ENCODE measurements at places on chromosomes 7 and 10.

DNA sequence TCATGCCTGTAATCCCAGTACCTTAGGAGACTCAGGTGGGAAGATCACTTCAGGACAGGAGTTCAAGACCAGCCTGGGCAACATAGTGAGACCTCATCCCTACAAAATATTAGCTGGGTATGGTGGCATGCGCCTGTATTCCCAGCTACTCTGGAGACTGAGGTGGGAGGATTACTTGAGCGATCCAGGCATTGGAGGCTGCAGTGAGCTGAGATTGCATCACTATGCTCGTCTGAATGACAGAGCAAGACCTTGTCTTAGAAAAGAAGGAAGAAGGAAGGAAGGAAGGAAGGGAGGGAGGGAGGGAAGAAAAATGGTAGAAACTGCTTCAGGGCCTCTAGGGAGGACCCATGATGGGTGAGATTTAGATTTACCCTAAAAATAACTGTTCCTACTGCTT is 112.3 kb downstream of the SPDYE5 start:
- DNase-seq: no peak

GRCh38 chr10:70745555-70745954 is 39.6 kb downstream of the TBATA start:
- DNase-seq: no peak

DNA sequence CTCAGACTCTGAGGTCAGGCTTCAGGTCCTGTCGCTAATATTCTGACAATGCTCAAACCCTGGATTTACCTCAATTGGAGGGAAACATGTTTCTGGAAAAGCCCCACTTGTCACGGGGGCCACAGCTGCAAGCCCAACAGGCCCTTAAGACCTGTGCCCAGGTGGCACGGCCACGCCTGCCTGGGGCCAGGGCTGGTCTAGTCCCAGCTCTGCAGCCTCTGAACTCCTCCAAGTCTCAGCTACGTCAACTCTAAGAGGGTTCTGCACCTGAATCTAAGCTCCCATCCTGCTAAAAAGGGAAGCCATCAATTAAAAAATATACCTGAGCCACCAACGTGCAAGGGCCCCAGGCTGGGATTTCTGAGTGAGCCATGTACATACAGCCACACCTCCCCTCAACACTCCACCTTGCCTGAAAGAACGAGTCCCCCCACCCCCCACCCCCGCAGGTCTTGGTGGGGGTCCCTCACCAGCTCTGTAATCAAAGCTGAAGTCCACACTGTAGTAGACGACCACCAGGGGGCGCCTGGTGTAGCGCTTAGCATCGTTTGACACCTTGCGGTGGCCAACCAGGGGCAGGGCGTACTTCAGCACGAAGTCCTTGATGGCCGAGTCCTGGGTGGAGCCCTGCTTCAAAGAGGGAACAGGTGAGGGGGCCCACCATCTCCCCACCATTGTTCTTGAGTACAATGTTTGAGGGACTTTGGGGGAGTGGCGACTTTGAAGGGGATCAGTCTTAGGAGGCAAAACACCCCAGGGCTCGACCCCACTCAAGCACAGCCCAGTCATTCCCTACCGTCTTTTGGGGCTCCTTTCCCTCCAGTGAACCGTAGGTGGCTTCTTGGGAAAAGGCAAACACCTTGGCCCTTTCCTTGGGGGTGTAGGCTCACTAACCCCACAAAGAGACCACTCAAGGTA is 22.6 kb downstream of the PDIA4 start:
- peak; percentile 26 for DNase-seq

DNA sequence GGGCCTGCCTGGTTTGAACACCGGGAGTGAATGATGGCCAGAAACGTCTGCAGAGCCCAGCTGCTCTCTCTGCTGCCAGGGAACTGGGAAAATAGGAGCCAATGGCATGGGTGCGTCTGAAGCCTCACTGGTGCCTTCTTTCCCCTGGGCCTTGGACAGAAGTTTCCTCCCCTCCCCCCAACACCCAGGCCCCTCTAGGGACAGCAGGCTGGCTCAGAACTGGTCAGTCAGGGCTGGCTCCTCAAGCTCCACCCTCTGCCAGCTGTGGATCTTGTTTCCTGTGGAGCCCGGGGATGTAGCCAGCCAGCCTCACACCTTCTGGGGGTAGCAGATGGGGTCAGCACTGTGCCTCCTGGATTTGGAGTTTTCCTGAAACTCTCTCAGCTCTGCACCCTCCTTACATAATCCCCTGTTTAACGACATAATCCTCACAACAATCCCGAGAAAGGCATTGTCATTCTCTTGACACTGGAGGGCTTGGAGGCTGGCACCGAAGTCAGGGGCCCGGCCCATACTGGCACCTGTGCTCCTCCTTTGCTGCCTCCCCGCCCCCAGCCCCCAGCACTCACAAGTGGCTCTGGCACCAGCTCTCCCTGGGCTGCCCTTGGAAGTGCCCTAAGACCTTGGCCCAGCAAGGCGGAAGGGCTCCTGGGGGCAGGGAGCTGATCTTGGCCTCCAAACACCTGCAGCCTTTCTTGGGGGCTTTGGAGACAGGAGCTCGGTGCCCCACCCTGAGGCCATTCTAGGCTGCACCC is 5.7 kb downstream of the LDB3 start:
- DNase-seq: no peak

GRCh38 chr7:2245883-2246675 is 4.1 kb downstream of the NUDT1 start:
- DNase-seq: no peak

GRCh38 chr10:68208424-68209042 is 23.4 kb downstream of the ATOH7 start:
- no peak for DNase-seq

- DNase-seq: no peak
Measured at GRCh38 chr10:32360241-32360640, 13.3 kb upstream of the EPC1 start.

DNA sequence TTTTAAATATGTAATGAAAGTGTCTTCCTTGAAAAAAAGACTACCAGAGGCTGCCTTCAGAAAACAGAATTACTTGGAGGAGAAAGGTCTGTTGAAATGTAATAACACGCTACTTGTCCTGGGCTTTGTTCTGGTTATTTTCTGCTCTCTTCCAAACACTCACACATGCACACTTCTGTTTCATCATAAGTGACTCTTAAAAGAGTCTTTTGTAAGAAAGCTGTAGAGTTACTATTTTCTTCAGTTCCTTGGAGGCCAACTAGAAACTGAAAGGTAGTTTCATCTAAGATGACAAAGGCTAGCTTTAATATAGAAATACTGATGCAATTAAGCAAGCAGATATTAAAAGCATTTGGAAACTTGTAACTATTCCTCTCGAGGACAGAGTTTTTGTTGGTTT is 39.1 kb downstream of the TASOR2 start:
- no peak for DNase-seq

GRCh38 chr10:98340940-98341310 is 72.9 kb upstream of the LOXL4 start:
- DNase-seq: no peak

DNA sequence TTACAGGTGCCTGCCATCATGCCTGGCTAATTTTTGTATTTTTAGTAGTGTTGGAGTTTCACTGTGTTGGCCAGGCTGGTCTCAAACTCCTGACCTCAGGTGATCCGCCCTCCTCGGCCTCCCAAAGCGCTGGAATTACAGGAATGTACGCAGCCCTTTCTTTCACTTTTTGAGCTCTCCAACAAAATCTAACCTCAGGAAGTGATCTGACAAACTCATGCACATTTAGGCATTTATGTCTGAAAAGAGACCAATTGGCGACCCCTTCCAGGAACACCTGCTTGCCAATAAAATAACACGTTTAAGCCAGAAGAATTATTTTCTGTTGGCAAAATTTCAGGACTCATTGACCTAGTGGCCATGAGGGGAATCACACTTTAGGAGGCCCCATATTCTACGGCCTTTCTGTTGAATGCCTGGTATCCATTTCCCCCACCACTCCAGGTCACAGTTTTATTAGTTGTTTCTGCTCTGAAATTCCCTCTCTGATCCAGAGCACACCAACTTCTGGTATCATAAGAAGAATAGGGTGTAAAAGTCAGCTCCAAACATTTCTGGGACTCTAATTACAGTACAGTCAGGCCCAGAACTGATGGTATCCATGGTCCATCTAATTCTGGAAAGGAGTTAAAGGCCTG is 65.8 kb upstream of the FRMD4A start:
- no peak for DNase-seq

DNA sequence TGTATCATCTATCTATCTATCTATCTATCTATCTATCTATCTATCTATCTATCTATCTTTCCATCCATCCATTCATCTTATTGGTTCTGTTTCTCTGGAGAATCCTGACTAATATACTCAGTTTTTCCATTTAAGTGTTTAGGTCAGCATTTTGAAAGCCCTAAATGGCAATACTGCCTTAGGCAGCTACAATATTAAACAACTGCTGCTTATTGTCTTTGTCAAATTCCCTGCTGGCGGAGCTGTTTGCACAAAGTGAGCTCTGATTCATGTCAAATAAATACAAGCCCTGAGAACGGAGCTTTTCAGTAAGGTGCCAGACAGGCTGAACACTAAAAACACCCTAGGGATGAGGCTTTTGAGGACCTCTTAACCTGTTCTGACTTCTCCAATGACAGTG is 7.1 kb upstream of the KLHL7 start:
- no peak for DNase-seq

- no peak for DNase-seq
Measured at GRCh38 chr10:1448252-1448930, 288.9 kb downstream of the ADARB2 start.

All from activated gamma-delta T cell (primary cell).